Immature natural killer cell (primary cell): ENCODE measurements at places on chromosomes 12 and 14. TPM values are rescaled to one million over a fixed set of nuclear protein-coding genes. Genes with fewer than 3 reads are reported as not detected.

- no peak for DNase-seq
- H3K4me1 ChIP-seq = peaks cover 17% of the 10 kb centered on the region
- H3K36me3 ChIP-seq = no peaks in the 10 kb centered on the region
- H3K4me3 ChIP-seq = no peak overlapping the region
Observed at GRCh38 chr12:6065863-6066199, 58.6 kb downstream of the VWF start.

OS9 gene
- 54.2 TPM for polyA plus RNA-seq

- no peak for DNase-seq
- no peaks in the 10 kb centered on the region for H3K36me3 ChIP-seq
- no peaks in the 10 kb centered on the region for H3K4me1 ChIP-seq
- no peak overlapping the region for H3K27ac ChIP-seq
- no peaks in the 10 kb centered on the region for H3K27me3 ChIP-seq
Observed at GRCh38 chr12:80016684-80017083, 81.8 kb upstream of the PPP1R12A start.

- H3K27me3 ChIP-seq = peaks cover 2% of the 10 kb centered on the region
- H3K36me3 ChIP-seq = no peaks in the 10 kb centered on the region
Observed at GRCh38 chr12:21138016-21138415, 7.0 kb downstream of the SLCO1B1 start.

CISTR gene
- not detected for polyA plus RNA-seq

GRCh38 chr12:63770375-63770774, 9.3 kb upstream of the RXYLT1 start:
- H3K36me3 ChIP-seq = no peaks in the 10 kb centered on the region
- H3K27me3 ChIP-seq = peaks cover 13% of the 10 kb centered on the region
- H3K4me3 ChIP-seq = no peak overlapping the region
- no peak overlapping the region for H3K27ac ChIP-seq
- H3K4me1 ChIP-seq = no peaks in the 10 kb centered on the region

TAS2R50 gene
- not detected for polyA plus RNA-seq

PLEK2 gene
- polyA plus RNA-seq = not detected

DNA sequence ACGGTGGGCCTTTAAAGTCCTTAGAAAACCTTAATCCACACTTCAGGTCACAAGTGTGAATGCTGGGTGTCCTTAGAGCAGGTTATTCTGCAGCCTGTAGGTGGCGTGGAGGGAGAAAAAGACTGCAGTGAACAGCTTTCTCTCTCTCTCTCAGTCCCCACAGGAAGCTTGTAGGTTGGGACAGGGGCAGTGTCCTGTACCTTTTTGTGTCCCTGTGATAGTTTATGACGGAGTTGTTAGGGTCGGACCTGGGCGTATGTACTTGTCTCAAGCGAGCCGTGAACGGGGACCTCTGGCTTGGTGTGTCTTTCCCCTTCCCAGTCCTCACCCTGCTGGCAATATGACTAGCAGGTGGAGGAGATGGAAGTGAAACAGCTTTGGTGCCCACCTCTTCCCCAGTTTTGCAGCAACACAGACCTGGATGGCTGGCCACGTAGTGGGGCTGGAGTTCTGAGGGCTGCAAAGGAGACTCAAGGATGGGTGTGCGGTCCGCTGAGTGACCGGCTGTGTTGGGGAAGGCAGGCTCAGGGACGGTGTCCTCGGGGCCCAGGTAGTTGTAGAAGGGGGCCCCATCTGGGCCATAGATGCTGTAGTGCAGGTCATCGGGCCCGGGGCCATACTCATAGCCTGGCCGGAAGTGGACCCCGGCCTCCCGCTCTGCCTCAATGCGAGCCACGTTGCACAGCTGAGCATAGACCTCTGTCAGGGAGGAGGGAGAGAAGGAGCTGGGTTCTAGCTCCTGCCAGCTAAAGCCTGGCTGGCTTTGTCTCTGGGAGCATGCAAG, 8.9 kb downstream of the ISCA2 start:
- no peaks in the 10 kb centered on the region for H3K4me1 ChIP-seq
- DNase-seq = no peak
- H3K36me3 ChIP-seq = peaks cover 7% of the 10 kb centered on the region
- H3K27me3 ChIP-seq = no peaks in the 10 kb centered on the region

CLEC2A gene
- not detected for polyA plus RNA-seq

DNA sequence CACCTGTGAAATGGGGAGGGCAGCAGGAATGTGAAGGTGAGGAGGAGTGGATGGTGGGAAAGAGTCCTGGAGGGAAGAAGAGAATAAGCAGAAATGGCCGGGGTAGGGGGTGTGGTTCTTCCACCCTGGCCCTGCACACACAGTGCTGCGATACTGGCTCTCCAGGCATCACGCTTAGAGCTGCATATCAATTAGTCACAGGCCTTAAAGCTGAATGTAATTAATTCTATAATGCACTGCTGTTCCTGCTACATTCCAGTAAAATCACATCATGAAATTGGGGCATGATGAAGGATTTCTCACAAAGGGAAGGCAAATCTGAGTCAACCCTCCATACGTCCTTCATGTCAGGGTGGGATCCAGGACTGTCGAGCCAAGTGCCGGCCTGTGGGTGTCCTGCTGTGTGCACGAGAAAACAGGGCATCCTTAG, 566.1 kb downstream of the BCL11B start:
- no peak for DNase-seq
- H3K36me3 ChIP-seq = no peaks in the 10 kb centered on the region
- H3K27me3 ChIP-seq = no peaks in the 10 kb centered on the region
- peaks cover 48% of the 10 kb centered on the region for H3K4me1 ChIP-seq
- H3K4me3 ChIP-seq = peak overlapping the region; percentile 23

- H3K4me3 ChIP-seq = no peak overlapping the region
- H3K36me3 ChIP-seq = no peaks in the 10 kb centered on the region
Observed at GRCh38 chr14:64855721-64856528, 23.8 kb downstream of the SPTB start.

KRT72 gene
- polyA plus RNA-seq = 0.34 TPM

DNA sequence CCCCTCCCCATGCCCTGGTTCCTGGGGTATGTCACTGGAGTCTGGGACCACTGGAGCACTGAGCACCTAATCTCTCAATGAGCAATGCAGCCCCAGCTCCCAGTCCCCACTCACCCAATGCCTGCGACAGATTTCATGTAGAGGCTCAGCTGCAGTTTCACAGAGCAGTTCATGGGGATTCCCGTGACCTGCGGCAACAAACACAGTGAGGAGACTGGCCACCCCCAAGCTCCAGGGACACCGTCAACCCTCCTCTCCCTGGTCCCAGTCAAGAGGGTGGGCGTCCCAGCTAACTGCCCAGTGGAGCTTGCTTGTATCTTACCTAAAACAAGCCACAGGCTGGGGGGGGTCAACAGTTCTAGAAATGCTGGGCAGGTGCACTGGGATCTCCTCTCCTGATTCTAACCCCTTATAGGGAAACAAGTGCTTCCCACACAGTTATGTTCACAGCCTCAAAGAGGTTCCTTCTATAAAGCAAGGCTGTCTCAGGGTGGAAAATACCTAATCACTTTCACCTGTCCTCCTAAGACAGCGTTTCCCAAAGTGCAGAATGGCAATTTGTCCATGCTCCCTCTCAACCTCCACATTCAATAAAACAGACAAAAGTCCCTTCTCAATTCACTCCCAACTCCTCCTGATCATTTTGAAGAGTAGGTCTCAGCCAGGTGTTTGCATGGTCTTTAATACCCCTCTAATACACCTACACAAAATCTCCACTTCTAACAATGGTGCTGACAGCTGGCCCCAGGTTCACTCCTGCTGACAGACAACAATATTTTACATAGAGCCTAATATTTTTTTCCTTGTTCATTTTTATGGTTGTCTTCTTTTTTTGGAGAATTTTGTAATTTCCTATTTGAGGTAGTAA, 68.3 kb downstream of the SCARB1 start:
- DNase-seq = no peak
- no peaks in the 10 kb centered on the region for H3K36me3 ChIP-seq
- no peak overlapping the region for H3K27ac ChIP-seq
- no peak overlapping the region for H3K4me3 ChIP-seq

GRCh38 chr12:115190010-115190770, 506.2 kb upstream of the TBX3 start:
- peaks cover 1% of the 10 kb centered on the region for H3K27me3 ChIP-seq
- no peak overlapping the region for H3K4me3 ChIP-seq
- H3K27ac ChIP-seq = no peak overlapping the region
- DNase-seq = no peak
- no peaks in the 10 kb centered on the region for H3K36me3 ChIP-seq

PAH gene
- not detected for polyA plus RNA-seq

- no peaks in the 10 kb centered on the region for H3K27me3 ChIP-seq
- H3K36me3 ChIP-seq = no peaks in the 10 kb centered on the region
- no peak overlapping the region for H3K4me3 ChIP-seq
- H3K27ac ChIP-seq = no peak overlapping the region
Observed at GRCh38 chr14:79510659-79511058, 700.6 kb downstream of the DIO2 start.
